ENCODE measurements at places on chromosomes 12 and 14. TPM values are rescaled to one million over a fixed set of nuclear protein-coding genes. Genes with fewer than 3 reads are reported as not detected.

GRCh38 chr14:22553445-22553844 lies 35.6 kb downstream of the DAD1 start:
- no peak for DNase-seq

GRCh38 chr14:73358187-73358586 lies 100.2 kb downstream of the NUMB start:
- no peak for DNase-seq

DNA sequence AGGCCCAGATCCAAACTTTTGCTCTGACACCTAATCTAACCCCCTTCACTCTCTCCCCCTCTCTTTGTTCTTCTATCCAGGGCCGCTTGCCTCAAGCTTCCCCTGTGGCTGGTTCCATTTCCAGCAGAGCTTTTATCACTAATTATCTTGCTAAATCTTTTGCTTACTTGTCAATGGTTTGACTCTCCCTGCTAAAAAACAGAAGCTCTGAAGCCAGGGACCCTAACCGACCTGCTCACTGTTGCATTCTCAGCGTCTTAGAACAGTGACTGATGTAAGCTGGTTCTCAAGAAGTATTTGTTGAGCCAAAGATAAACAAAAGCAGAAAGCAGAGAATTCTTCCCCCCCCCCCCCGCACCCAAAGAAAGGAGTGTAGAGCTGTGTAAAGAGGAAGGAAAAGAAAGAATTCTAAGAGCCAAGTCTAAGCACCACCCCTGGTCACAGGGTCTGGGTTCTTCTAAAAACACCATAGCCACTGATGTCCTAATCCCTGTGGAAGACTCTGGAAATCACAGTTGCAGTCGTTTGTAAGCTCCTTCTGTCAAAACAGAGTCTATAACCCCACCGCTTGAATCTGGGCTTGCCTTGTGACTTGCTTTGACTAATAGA lies 385.8 kb downstream of the MED13L start:
- DNase-seq = no peak

GRCh38 chr12:125280482-125281377 lies 215.5 kb downstream of the AACS start:
- no peak for DNase-seq

Gene SCN8A
- total RNA-seq = 15.2 TPM

Gene C12orf50
- total RNA-seq = 0.12 TPM

DNA sequence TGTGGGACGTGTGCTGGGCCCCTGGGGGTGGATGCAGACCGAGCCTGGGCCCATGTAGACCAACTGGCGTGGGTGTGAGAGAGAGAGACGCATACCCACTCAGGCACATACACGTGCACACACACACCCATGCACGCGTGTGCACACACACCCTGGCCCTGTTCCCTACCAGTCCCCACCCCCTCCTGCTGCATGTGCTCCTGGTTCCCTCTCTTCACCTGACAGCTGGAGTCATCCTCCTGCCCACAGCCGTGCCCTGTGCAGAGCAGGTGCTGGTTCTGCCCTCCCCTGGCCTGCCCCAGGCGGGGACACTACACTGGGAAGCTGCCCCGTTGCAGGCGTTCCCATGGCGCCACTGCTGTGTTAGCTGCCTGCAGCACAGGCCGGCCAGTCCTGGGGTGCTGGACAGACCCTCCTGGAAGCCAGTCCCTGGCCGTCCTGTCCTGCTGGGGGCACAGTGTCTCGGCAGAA lies 18.5 kb downstream of the PACS2 start:
- DNase-seq = no peak

Data from mucosa of gallbladder (tissue), 1 donor.